ENCODE measurements at places on chromosomes 5 and 9.

- DNase-seq, result no peak
These were observed 252.7 kb downstream of the CEMIP2 start for GRCh38 chr9:71515626-71516025.

DNA sequence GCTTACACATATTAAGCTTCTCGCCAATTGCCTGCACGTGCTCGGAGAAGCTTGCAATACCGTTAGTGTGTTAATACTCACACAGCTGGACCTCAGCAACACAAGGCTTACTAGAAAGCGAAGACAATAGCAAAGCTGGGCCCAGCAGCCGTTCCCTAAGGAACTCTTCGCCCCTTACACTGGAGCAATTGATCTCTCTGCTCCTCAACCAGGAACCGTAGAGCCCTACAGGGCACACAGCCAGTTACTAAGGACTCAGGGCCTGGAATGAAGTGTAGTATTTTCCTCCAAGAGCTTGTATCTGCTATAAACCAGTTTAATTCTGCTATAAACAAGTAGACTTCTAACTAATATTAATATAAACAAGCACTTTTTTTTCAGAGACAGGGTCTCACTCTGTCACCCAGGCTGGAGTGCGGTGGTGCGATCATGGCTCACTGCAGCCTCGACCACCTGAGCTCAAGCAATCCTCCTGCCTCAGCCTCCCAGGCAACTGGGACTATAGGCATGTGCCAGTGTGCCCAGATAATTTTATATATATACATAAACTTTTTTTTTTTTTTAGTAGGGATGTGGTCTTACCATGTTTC, 67.0 kb upstream of the SIMC1 start:
- DNase-seq, result no peak

DNA sequence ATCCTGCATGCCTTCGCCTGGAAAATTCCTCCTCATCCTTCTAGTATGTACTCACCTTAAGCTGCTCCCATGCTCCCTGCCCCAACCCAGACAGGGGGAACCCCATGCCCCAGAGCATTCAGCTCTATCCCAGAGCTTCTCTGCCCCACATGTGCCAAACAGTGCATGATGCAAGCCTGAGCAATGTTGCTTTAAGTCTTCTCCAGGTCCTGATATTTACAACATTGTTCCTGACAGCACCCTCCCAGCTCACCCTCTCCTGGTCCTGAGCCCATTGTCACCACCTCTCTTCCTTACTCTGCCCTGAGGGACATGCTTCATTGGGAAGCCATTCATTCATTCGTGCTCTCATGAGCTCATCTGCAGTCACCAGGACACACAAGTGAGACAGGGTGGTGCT, 23.4 kb upstream of the BARX1 start:
- DNase-seq, result no peak

GRCh38 chr5:148583421-148583965, 70.8 kb downstream of the HTR4 start:
- no peak for DNase-seq

DNA sequence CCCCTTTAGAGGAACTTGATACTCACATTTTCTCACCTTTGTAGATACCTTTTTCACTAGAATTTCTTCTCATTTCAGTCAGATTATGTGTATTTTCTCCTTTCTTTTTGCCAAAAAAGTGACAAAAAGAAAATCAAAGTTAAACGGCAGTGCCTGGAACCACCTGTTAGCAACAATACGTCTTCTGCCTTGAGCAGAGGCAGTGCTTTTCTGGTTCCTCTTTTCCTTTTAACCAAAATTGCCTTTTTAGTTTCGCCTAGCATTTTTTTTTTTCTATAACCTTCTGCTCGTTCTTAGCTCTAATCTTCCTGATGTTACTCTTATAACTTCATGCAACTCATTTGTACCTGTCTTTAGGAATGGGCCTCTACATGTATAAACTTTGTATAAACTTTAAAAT, 26.1 kb downstream of the SMIM32 start:
- no peak for DNase-seq

GRCh38 chr9:77131399-77131798, 45.9 kb upstream of the VPS13A start:
- no peak for DNase-seq
